ENCODE measurements at places on chromosomes 2 and 18. TPM values are rescaled to one million over a fixed set of nuclear protein-coding genes. Genes with fewer than 3 reads are reported as not detected.

GRCh38 chr18:65968239-65969004 is 217.6 kb downstream of the CDH7 start:
- DNase-seq: peak; percentile 15
- no peak overlapping the region for H3K4me3 ChIP-seq
- H3K27me3 ChIP-seq: no peaks in the 10 kb centered on the region
- no peaks in the 10 kb centered on the region for H3K36me3 ChIP-seq
- H3K4me1 ChIP-seq: peaks cover 2% of the 10 kb centered on the region

GRCh38 chr2:12807907-12808810 is 91.4 kb downstream of the TRIB2 start:
- no peak for DNase-seq
- no peaks in the 10 kb centered on the region for H3K36me3 ChIP-seq
- H3K27ac ChIP-seq: no peak overlapping the region
- no peak overlapping the region for H3K4me3 ChIP-seq

DNA sequence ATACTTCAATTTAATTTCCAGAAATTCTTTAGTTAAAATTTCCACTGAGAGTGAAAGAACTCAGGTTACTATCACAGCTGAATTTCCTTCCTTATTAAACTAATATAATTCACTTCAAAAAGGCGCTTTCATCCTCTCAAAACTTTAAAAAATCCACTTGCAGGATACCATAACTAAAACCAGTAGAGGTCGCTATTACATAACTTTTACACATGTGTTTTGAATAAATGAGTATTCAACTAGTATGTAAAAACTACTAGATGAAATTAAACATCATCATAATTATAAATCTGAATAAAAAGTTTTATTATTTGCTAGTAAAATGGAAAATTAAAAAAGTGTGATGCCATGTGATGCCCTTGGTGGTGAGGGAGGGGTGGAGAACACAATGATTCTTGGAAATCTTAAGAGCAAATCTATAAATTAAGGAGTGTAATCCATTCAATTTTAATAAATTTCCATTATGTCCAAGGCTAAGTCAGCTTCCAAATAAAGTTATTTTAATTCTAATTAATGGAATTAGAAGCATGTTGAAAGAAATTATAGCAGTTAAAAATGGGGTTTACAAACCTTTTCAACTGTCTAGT is 61.4 kb downstream of the SOS1 start:
- H3K27me3 ChIP-seq: no peaks in the 10 kb centered on the region
- H3K36me3 ChIP-seq: peaks cover 8% of the 10 kb centered on the region
- no peak overlapping the region for H3K4me3 ChIP-seq
- DNase-seq: no peak
- peaks cover 27% of the 10 kb centered on the region for H3K4me1 ChIP-seq

- DNase-seq: no peak
- no peak overlapping the region for H3K4me3 ChIP-seq
- H3K27me3 ChIP-seq: no peaks in the 10 kb centered on the region
- no peaks in the 10 kb centered on the region for H3K4me1 ChIP-seq
- no peak overlapping the region for H3K27ac ChIP-seq
These were observed 6.6 kb upstream of the CCDC195 start for GRCh38 chr2:224722770-224723169.

Gene DPYSL5
- total RNA-seq: 9.2 TPM
